ENCODE measurements at places on chromosomes 5 and 9.

DNA sequence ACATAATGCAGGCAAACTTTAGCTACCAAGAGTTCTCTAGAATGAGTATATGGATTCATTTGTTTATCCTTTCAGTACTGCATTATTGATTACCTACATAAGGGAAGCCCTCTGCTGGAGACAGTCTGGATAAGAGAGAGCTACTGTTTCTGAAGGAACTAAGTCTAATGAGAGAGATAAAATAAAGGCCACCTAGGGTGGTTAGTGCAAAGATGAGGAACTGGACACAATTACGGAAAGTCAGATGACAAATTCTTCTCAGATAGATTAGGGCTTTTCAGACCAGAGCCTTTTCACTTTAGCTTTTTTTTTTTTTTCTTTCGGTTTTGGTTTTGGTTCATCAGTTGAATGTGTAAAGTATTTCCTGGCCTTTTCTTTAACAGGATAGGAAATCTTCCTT, 31.3 kb downstream of the ISOC1 start:
- no peak for DNase-seq

GRCh38 chr5:40603378-40603777, 76.3 kb upstream of the PTGER4 start:
- no peak for DNase-seq

DNA sequence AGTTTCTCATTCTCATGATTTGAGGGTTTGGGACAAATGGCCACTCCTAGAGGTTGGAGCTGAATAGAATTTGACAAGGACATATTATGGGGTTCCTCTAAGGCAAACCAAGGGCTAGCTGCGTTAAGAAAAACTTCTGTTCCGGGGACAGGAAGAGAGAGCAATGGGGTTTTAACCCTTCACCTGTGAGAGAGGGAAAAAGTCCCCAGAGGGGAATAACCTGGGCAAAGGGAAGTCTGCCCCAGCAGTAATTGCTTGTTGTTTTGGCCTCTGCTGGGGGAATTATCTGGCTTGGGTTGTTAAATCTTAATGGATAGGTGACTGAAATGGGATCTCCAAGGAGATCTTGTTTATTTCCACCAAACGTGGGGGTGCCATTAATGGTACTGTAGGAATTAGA, 110.1 kb upstream of the MOCS2 start:
- DNase-seq, result no peak

GRCh38 chr5:37739817-37740261, 100.0 kb downstream of the GDNF start:
- no peak for DNase-seq

DNA sequence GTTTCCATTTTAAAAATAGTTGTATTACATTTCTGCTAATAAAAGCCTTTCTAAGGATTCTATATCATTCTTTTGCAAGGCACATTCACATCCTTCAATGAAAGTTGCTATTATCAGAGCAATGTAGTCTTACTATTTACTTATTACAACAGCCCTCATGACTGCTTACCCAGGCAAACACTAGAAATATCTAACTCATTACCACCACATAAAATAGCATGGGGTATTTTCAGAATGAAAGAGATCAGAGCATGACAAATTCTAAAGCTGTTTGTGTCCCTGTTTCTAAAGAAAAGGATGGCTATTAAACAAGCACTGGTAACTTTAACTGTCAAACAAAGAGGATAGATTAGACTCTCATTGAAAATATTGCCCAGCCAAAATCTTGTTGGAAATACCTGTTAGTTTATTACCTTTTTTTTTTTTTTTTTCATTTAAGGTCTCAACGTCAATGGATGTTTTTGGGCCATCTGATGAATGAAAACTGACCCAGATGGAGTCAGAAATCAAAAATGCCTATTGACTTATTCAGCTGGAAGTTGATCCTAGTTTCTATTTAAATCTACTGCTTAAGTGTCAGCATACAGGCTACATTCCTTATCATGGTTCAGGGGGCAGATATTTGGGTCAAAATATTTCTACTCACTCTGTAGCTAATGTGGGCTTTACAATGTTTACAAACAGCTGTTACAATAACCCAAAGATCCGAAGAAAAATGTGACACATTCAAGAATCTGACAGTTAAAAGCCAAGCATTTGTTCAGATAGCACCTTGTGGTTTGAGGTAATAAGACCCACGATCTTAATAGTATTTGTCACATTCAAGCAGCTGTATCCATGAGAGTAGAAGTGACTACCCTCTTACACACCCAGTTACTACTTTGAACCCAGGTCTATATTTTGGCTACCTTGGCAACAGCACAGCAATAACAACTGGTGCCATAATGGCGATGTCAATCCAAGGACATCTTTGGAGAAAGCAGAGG, 554.8 kb upstream of the MEF2C start:
- DNase-seq, result no peak

DNA sequence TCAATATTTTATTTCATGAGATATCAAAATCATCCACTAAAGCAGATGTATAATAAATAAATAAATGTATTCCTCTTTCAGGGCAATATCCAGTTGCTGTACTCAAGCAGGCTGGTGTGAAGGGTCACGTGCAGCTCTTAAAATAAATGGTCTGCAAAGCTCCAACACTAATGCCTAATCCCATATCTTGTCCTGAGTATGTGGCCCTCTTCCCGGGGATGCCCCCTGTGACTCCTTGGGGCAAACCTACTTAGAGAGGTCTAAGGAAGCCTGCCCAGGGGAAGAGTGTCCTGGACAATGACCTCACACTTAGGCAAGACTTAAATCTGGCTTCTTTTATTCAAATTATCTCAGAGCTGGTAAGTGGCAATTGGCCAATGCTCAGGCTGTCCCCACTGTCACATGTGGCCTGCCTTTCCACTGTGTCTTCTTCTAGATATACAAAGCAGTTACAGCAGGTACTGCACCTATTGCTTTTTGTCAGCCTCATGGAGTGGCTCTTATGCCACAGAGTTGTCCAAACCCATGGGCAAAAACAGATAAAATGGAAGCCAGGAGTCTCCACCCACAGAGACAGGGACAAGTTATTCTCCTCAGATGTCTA, 55.3 kb downstream of the SEMA5A start:
- no peak for DNase-seq

- DNase-seq, result no peak
Observed at GRCh38 chr9:93820667-93821306, 134.4 kb downstream of the BARX1 start.

GRCh38 chr5:132386644-132387286, 17.3 kb downstream of the SLC22A5 start:
- DNase-seq, result peak; percentile 48

DNA sequence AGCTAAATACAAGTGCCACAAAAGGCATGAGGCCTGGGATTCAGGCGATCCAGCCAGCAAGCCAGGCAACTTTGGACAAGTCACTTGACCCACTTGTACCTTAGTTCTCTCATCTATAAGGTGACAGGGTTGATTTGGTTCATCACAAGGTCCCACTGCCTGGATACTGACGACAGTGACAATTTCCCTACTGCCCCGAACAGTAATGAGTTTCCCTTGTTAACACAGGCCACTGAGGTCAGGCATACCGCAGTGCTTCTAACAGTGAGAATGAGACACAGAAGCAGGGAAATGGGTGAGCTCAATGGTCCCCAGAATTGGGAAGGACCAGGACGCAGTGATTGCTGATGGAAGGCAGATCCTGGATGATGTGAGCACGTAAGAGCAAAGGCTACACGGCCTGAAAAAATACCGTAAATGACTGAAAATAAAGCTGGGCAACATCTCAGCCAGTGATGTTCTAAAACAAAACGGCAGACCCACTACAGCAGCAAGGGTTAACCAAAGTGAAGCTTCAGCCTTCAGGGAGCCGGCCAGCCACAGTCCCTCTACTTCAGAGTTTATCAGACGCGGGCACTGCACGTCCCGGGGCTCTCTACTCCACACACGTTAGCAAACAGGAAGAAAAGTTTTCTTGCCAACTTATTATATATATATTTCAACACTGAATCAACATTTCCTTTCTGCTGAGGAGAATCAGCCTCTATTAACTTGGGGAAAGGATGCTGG, 846 bp downstream of the MGAT1 start:
- DNase-seq, result no peak

DNA sequence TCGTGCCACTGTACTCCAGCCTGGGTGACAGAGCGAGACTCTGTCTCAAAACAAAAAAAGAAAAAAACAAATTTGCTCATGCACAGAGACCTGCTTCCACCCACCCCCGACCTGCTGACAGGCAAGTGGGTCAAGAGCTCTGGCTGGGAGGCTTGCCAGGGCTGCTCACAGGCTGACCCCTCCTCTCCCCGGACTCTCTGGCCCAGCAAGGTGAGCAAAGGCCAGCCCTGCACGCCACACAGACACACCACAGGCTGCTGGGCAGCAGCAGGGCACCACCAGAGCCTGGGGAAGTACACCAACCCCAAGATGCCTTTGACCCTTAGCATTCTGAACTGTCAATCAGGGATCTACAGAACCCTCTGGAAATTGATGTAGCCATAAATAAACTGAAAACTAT, 29.2 kb downstream of the NSUN2 start:
- no peak for DNase-seq

DNA sequence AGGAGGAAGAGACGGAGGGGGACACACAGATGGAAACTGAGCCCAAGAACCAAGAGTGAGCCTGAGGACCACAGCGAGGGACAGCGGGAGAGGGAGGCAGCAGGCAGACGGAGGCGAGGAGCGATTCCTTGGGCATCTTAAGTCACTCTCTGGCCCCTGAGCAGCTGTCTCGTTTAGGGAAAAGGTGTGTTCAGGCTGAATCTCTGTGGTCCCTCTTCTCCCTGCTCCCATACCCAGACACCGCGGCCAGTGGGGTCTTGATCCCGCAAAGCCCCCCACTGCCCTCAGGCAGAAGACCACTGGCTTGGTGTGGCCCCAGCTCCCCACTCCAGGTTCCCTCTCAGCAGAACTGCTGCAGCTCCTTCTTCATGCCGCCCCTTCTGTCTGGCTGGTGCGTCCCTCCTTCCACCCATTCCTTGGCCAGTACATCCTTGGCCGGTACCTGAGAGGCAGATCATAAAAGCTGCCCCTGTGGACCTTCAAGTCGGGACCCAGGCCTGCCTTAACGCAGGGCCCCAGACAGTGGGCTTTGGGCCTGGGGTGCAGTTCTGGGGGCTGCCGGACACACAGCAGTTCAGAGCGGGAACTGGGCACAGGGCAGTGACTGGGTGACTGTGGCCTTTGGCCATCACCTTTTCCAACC, 5.8 kb upstream of the RALGDS start:
- no peak for DNase-seq

DNA sequence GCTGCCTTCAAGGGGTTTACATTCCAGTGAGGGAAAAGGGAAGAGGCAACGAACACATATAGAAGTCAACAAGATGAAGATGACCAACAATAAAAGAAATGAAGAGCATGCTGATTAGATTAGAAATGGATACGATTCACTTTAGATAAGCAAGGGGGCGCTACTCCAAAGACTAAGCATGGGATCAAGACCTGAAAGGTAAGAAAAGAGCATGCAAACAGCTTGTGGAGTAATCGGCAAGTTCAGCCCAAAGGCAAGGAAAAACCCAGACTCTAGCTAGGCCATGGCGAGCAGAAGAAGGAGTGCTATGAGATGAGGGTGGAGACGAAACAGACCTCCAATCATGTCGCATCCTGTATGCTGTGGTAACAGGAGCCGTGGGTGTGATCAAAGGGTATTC, 124.4 kb downstream of the FANCC start:
- DNase-seq, result no peak

DNA sequence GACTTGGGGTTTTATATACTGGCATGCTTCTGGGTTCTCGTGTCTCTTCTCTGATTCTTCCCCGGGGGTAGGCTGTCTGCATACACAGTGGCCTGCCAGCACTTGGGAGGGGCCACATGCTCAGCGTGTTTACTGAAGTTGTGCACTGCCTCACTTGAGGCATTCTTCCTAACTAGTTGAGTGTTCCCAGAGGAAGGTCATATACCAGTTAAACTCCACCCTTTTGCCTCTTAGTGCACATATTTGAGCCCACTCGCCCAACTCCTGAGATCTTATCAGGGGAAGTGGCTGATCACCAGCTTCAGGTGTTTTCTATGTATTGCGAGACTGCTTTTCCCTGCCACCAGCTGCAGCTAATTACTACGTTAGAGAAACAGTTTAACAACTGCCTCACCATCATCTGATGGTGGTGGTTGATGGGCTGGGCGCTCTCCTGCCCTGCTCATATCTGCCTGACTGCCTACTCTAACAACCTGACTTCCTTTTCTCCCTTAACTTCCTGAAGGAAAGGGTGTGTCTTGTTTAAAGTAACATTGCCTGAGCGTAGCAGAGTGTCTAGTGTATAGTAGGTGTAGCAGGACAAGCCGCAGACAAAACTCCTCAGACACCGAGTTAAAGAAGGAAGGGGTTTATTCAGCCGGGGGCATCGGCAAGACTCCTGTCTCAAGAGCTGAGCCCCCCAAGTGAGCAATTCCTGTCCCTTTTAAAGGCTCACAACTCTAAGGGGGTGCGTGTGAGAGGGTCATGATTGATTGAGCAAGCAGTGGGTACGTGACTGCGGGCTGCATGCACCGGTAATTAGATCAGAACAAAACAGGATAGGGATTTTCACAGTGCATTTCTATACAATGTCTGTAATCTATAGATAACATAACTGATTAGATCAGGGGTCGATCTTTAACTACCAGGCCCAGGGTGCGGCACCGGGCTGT, 60.1 kb upstream of the CLINT1 start:
- no peak for DNase-seq

DNA sequence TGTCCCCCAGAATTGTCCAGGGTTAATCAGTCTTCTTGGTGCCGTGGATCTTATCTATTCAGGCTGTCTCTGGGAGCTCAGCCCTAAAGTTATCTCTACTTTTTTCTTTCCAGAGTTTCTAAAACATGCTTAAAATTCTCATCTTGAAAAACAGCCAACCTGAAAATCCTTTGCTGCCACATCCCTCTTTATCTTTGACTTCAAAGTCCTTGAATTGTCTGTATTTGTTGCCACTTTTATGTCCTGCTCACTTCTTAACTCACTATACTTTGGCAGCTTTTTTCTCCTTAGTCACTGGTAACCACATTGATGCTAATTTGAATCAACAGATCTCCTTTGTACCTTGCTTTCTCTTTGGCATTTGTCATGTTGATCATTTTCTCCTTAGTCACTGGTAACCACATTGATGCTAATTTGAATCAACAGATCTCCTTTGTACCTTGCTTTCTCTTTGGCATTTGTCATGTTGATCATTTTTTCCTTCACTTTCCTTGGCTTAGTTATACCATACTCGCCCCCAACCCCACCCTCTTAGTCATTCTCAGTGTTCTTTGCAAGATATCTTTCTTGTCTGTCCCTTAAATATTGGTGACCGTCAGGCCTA, 8.5 kb downstream of the DMXL1 start:
- peak; percentile 25 for DNase-seq

DNA sequence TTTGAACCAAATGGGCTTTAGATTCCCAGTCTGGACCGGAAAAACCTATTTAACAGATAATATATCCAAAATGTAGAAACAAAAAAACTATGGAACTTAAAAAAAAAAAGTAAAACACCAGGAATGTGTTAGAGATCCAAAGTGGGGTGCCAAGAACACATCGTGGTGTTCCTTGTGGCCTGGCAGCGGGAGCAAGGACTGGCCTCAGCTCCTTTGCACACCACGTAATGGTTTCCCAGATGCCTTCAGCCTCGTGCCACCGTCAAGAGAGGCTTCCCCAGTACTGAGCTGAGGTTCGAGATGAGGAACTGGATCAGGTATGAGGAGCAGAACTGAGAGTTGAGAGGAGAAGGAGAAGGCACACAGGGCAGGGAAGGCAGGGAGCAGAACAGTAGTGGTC, 3.5 kb downstream of the ASPN start:
- no peak for DNase-seq

Data from stimulated activated CD4-positive, alpha-beta T cell treated with anti-CD3 and anti-CD28 coated beads, TNF-alpha, amount 100 ng/mL, for 48 hours (primary cell).